ENCODE measurements at places on chromosomes 5 and 9. TPM values are rescaled to one million over a fixed set of nuclear protein-coding genes. Genes with fewer than 3 reads are reported as not detected.

GRCh38 chr5:77683171-77683732, 44.7 kb upstream of the OTP start:
- H3K36me3 ChIP-seq: no peaks in the 10 kb centered on the region
- H3K27me3 ChIP-seq: no peaks in the 10 kb centered on the region
- H3K27ac ChIP-seq: no peak overlapping the region
- no peaks in the 10 kb centered on the region for H3K4me1 ChIP-seq
- no peak overlapping the region for H3K4me3 ChIP-seq
- no peak for DNase-seq

DNA sequence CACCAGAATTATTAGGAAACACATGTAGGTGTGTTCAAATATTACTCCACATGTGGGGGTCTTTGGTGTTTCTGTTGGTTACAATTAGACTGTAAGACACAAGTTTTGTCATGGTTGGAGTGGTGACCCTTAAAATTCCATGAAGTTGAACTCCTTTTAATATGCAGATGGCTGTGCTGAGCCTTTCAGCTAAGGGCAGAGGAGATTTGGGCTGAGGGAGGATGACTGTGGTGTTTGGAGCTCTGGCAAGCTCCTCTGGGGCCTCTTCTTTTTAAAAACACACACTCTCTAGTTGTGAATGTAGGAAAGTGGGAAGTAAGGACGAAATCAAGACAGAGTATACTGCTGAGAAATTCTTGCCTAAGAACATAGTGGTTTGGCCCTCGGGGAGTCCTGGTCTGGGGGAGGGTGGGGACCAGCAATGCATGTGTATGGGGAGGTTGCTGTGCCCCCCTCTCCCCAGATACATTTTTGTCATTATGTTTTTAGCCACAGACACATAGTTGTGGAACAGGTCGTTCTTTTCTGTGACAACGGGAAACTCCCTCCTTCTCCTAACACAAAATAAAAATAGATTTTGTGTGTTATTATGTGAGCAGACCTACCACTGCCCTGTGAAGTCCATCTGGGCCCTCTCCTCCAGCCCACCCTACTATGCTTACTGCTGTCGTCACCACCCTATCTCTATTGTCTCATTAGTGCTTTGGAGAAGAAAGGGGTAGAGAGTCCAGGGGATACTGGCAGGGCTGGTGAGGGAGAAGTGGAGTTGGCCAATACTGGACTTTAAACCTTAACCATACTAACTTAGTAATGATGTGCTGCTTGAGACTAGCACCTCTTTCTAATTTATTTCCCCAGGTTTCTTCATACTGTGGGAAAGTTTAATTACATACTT, 10.0 kb downstream of the SMARCA2 start:
- no peaks in the 10 kb centered on the region for H3K27me3 ChIP-seq
- no peaks in the 10 kb centered on the region for H3K36me3 ChIP-seq
- H3K27ac ChIP-seq: peak overlapping the region; percentile 38

- no peak overlapping the region for H3K27ac ChIP-seq
- H3K4me1 ChIP-seq: no peaks in the 10 kb centered on the region
- H3K4me3 ChIP-seq: no peak overlapping the region
- no peaks in the 10 kb centered on the region for H3K36me3 ChIP-seq
- H3K27me3 ChIP-seq: no peaks in the 10 kb centered on the region
- DNase-seq: no peak
Measured at GRCh38 chr5:14600846-14601245, 19.3 kb downstream of the OTULINL start.

Gene OLFM1
- 14.5 TPM for total RNA-seq

DNA sequence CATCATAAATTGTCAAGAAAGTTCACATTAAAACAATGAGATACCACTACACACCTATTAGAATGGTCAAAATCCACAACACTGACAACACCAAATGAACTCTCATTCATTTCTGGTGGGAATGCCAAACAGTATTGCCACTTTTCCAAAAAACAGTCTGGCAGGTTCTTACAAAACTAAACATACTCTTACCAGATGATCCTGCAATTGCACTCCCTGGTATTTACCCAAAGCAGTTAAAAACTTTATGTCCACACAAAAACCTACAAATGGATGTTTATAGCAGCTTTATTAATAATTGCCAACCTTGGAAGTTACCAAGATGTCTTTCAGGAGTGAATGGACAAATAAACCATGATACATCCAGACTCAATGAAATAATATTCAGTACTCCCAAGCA, 56.8 kb downstream of the ZNF608 start:
- no peaks in the 10 kb centered on the region for H3K36me3 ChIP-seq
- H3K27ac ChIP-seq: no peak overlapping the region
- no peaks in the 10 kb centered on the region for H3K27me3 ChIP-seq
- DNase-seq: no peak
- H3K4me1 ChIP-seq: peaks cover 42% of the 10 kb centered on the region
- H3K4me3 ChIP-seq: no peak overlapping the region

DNA sequence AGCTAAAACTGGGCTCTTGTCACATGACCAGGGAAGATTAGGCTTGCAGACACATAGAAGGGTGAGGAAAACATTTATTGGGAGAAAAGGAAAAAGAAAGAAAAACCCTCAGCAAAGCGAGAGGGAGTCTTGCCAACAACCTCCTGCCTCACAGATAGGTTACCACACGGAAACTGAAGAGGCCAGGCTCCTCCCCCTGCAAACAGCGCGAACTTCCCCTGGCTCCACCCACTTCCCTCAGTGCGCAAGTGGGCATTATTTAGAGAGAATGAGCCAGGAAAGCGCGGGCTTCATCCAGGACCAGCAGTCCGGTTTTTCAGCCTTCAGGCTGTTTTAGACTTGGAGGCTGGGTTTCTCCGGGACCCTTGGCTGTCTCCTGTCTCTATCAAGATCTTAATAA, 70.3 kb downstream of the STK32A start:
- peaks cover 28% of the 10 kb centered on the region for H3K4me1 ChIP-seq
- peak overlapping the region; percentile 85 for H3K27ac ChIP-seq
- no peak overlapping the region for H3K4me3 ChIP-seq
- no peaks in the 10 kb centered on the region for H3K27me3 ChIP-seq
- DNase-seq: no peak
- H3K36me3 ChIP-seq: no peaks in the 10 kb centered on the region

GRCh38 chr5:119358901-119359603, 3.2 kb downstream of the TNFAIP8 start:
- H3K4me1 ChIP-seq: peaks cover 10% of the 10 kb centered on the region
- no peaks in the 10 kb centered on the region for H3K36me3 ChIP-seq
- H3K27ac ChIP-seq: no peak overlapping the region
- H3K4me3 ChIP-seq: no peak overlapping the region
- no peak for DNase-seq

Data from thoracic aorta (tissue), 2 donors.